ENCODE measurements at places on chromosomes 1 and 21.

GRCh38 chr1:209768354-209768774 is 12.5 kb downstream of the TRAF3IP3 start:
- no peak for DNase-seq

GRCh38 chr1:76314730-76315129 is 240.2 kb downstream of the ST6GALNAC3 start:
- no peak for DNase-seq

- DNase-seq, result peak; percentile 1
Measured at GRCh38 chr1:118151312-118151937, 33.6 kb downstream of the SPAG17 start.

- DNase-seq, result no peak
Measured at GRCh38 chr1:160362168-160362957, 4.5 kb upstream of the NHLH1 start.

- no peak for DNase-seq
Measured at GRCh38 chr1:9942399-9942938, 722 bp downstream of the LZIC start.

GRCh38 chr1:90926971-90927370 is 94.9 kb downstream of the ZNF644 start:
- DNase-seq, result no peak

- no peak for DNase-seq
Measured at GRCh38 chr1:224569276-224569675, 46.8 kb upstream of the CNIH3 start.

DNA sequence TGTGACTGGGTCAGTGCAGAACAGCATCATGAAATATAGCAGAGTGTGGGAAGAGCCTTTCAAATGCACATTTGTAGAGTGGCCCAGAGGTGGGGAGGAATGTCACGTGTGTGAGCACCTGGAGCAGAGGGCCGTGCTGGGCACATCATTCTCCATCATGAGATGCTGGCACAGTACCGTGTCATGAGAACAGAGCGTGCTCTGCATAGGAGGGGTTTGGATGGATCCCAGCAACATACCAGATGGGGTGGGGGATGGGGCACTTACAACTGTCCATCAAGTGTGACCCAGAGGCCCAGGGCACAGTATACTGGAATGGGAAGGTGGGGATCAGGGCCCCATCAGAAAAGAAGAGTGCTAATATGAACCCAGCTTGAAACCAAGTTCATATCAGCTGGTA is 182.0 kb downstream of the LMX1A start:
- no peak for DNase-seq

GRCh38 chr1:244964112-244964971 is 100.0 kb upstream of the HNRNPU start:
- no peak for DNase-seq

GRCh38 chr21:17978895-17979294 is 159.7 kb upstream of the C21orf91 start:
- DNase-seq, result no peak

DNA sequence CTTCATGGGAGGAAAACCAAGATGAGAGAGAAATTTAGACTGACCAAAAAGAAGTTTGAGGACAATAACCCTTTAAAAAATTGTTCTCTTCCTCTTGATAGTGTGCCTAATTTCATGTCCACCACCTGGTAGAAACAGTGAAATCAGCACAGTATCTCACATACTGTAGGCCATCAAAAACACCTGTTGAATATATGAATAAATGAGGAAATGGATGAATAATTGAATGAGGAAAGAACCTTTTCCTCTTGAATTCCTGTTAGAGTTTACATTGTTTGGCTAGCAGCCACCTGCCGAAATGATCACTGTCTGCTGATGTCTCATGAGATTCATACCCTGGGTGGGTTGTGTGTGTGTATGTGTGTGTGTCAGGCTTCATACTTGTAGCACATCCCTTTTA is 198.7 kb upstream of the PBX1 start:
- DNase-seq, result no peak

GRCh38 chr1:24535778-24536177 is 20.1 kb upstream of the NCMAP start:
- no peak for DNase-seq

- no peak for DNase-seq
Measured at GRCh38 chr1:69123486-69123885, 444.2 kb upstream of the LRRC7 start.

- no peak for DNase-seq
Measured at GRCh38 chr21:29423099-29423870, 124.6 kb downstream of the BACH1 start.

GRCh38 chr21:27700974-27701614 is 734.2 kb upstream of the ADAMTS5 start:
- peak; percentile 57 for DNase-seq

GRCh38 chr1:240559781-240560180 is 52.2 kb downstream of the GREM2 start:
- no peak for DNase-seq

- no peak for DNase-seq
Measured at GRCh38 chr1:52216907-52217458, 75.1 kb downstream of the ZFYVE9 start.

GRCh38 chr1:15833069-15833679 is 14.3 kb upstream of the SPEN start:
- DNase-seq, result no peak

- no peak for DNase-seq
Measured at GRCh38 chr1:1883092-1883873, 7.6 kb downstream of the GNB1 start.

DNA sequence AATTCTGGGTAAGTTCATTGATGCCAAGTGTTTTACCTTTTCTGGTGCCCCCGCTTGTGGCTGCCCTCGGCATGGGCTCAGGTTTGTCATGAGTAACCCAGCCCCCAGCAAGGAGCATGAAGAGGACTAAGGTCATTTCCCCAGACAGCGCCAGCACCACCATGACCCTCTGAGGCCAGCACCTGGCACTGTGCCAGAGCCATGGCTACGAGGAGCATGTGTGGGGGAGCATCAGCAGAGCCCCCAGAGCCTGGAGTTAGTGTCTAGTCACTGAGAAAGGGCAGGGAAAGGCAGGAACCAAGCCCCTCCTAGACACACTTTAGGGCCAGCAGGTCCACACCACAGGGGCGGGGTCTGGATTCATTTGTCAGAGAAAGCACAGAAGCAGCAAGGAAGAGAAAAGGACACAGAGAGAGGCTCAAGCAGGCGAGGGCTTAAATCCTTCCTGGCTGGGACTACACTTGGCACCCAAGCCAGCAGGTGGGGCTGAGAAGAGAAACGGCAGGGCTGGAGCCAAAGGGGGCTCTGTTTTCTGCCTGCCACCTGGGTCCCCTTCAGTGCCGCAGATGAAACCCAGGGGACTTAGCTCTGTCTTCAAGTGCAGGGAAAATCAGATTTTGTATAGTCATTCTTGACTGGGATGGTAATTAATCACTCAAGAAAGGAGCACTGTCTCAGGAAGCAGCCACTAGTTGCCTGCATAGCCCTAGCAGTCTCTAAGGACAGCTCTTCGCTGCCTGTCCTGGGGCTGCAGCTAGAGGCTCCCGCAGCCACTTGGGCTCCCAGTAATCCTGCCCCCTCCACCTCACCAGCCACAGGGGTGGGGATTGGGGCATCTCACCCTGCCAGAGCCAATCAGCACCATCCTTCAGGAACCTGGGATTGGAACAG is 79.6 kb upstream of the ZC3H12A start:
- no peak for DNase-seq

DNA sequence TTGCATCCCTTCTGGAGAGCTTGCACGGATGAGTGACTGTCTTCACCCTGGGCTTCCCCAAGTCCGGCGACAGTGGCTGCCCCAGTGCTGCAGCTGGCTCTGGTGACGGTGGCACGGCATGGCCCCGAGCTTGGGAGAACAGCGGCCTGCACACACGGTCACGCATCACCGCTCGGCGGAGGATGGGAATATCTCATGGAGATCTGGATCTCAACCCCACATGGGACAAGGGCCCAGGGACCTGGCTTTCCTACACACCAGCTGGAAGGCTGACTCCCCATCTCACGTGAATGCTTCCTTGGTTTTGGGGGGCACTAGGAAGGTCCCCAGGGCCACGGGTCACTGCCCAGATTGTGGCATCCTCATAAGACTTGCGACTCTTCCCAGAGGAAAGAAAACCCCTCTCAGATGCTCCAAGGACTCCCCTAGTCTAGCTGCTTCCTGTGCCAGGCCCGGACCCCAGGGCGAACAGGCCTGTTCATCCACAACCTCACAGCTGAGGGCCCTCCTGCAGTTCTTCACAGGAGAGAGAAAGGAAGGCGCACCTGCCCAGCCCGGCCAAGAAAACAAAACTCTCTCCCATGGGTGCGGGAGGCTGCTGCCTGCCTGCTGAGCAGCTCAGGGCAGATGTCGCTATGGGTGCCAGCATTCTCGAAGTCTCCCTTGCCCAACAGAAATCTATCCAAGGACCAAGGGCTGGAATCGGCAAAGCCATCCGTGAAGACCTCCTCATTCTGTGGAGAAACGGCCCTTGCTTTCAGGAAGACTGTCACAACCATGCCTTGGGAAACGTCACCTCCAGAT is 9.9 kb downstream of the CFAP410 start:
- DNase-seq, result no peak

GRCh38 chr1:240956020-240956419 is 344.1 kb upstream of the GREM2 start:
- no peak for DNase-seq

GRCh38 chr1:101235216-101235695 is 1.6 kb upstream of the S1PR1 start:
- DNase-seq, result no peak

- no peak for DNase-seq
Measured at GRCh38 chr1:109273570-109274288, 9.2 kb downstream of the PSRC1 start.

DNA sequence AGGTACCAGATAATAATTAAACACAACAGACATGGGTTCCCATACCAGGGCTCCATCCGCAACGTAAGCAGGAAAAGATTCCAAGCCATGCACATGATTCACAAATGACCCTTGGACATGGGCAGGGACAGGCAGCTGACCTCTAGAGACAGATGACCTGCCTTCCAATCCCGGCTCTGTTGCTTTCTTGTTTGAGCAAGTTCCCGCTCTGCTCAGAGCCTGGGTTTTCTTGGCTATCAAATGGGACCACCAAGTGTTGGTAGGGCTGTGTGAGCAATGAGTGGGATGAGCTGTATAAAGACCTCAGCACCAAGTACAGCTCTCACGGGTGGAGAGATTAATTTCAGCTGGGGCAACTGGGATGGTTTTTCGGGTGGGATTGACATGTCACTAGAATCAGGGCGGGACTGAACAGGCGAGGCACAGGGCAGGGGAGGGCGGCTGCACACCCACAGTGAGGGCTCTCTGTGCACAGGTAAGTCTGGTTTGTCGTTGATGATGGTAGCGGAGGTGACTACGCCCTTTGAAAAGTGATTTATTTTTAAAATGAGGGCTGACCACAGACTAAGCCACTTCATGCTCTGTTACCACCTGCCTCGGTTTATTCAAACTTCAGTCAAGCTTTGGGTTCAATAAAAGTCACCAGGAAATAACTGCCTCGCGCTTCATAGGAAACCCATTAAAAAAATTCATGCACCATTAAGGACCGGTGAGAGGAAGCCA is 57.5 kb upstream of the IFFO2 start:
- no peak for DNase-seq
